ENCODE measurements at places on chromosomes 7 and 10.

DNA sequence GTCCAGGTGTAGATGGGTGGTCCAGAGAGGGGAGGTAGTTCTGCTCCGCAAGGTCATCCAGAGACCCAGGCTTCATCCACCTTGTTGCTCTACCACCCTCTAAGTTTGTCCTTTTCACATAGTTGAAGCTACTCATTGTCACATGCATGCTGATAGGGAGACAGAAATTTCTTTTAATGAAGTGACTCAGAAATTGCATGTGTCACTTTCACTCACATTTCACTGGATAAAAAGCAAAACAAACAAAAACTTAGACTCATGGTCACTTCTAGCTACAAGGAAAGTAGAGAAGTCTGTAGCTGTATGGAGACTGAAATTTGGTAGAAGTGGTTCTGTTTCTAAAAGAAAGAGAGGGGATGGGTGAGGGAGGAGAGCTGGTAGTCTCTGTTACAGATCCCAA is 161.9 kb downstream of the SORCS3 start:
- DNase-seq, result no peak

DNA sequence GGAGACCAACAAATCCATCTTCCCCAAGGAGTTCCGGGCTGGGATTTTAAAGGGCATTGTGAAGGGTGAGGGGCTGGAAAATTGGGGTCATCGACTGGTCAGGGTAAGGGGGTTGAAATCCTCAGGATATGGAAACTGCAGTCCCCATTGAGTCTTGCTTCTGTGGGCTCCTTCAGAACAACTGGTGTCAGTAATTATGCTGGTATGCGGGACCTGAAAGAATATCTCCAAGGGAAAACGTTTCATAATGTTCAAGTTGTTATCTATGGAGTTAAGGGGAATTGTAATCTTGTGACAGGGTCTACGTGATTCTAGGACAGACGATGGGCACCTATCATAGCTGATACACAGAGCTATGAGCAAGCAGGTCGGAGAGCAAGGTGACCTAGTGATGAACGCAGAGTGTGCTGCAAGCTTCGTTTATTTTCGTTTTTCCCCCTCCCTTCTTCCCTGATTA is 494 bp upstream of the RHBDD2 start:
- DNase-seq, result no peak

DNA sequence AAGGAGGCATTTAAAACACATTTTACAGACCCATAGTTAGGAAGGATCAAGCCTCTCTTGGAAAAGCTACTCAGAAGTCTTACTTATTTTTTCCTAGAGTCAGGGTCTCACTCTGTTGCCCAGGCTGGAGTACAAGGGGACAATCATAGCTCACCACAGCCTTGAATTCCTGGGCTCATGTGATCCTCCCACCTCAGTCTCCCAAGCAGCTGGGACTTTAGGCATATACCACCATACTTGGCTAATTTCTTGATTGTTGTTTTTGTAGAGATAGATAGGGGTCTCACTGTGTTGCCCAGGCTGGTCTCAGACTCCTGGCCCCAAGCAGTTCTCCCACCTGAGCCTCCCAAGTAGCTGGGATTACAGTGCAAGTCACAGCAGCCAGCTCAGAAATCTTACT is 354.7 kb upstream of the GALNT17 start:
- DNase-seq, result no peak

- DNase-seq, result no peak
These were observed 1.7 kb downstream of the SORCS3 start for GRCh38 chr10:104642658-104643302.

GRCh38 chr7:11232462-11232861 is 258.8 kb downstream of the PHF14 start:
- DNase-seq, result no peak

- no peak for DNase-seq
These were observed 104.6 kb upstream of the CTBP2 start for GRCh38 chr10:125264757-125265578.

DNA sequence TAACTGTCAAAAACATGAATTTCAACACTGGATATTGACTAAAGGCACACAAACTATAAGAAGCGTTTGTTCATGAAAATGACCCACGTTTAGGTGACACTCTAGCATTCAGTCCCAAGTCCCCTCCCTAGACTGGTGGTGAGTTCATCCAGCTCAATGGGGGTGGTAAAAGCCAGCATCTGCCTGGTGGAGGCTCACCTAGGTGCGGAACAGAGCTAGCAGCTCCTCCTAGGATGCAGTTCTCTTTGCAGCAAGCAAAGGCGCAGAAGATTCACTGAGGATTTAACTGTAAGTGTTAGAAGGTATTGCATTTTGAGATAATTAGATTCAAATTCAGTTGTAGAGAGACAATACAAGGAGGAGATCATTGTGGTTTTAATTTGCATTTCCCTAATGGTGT is 87.6 kb downstream of the VSTM2A start:
- no peak for DNase-seq

All from prostate gland (tissue), 2 donors.